ENCODE measurements at places on chromosomes 11 and 22. TPM values are rescaled to one million over a fixed set of nuclear protein-coding genes. Genes with fewer than 3 reads are reported as not detected.
A peak's percentile ranks its signal among the peaks of the same experiment; 100 is the strongest.

DNA sequence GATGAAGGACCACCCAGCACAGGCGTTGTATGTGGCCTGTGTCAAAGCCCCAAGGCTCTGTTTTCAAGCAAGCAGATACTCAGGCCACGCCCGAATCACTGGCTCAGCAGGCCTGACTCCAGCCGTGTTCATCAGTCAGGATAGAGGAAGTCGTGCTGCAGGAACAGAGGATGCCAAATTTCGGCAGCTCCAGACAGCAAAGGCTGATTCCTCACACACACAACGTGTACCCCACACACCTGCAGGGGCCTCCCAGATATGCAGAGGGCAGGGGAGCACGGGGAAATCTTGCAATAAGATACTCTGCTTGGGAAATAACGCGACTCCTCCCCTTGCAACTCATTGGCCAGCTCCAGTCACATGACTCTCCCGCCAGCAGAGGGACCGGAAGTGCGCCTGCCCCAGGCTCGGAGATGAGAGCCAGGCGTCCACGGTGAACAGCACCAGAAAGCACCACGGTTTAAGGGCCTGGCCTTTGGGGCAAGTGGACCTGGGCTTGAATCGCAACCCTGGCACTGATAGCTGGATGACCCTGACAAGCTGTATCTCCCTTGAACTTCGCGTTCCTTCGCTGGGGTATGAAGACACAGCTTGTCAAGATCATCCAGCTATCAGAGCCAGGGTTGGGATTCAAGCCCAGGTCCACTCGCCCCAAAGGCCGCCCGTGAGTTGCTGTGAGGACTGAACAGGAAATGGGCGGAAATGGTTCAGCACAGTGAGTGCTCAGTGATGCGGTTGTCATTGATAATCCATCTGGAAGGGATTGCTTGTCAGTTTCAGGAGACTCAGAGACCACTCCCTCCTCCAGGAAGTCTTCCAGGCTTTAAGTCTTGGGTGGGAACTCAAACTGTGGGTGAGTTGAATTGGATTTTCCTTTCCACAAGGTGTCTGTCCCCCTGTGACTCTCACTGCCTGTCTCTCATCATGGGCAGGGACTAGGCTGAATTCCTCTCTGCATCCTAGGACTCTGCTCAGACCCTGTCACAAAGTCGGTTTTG lies 88.5 kb downstream of the MYEOV start:
- DNase-seq, result peak; percentile 85

DNA sequence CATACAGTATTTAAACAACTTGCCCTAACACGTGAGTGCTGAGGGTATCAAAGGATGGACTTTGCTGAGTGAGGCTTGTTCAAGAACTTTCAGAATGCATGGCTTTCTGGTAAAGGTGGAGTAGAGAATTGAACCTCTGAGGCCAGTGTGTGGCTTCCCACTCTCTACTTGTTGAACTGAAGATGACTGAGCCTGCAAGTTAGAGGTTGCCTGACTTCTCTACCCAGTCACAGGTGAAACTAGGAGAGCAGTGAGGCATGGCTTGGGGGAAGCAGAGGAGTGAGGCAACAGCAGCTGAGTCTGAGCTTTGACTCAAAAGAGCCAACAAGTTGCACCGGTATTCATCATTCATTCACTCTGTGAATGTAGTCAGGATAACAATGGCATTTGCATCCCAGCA lies 256.4 kb upstream of the SESN3 start:
- DNase-seq, result no peak

Gene MYRF
- polyA plus RNA-seq, result 15.2 TPM

Gene APOL4
- 4.3 TPM for polyA plus RNA-seq
